NCI-H1694 (cell line): ENCODE measurements at places on chromosomes 5 and 9.

GRCh38 chr5:180343110-180343830 is 9.9 kb downstream of the GFPT2 start:
- no peak for DNase-seq

GRCh38 chr5:592158-592557 is 20.0 kb upstream of the CEP72 start:
- no peak for DNase-seq

DNA sequence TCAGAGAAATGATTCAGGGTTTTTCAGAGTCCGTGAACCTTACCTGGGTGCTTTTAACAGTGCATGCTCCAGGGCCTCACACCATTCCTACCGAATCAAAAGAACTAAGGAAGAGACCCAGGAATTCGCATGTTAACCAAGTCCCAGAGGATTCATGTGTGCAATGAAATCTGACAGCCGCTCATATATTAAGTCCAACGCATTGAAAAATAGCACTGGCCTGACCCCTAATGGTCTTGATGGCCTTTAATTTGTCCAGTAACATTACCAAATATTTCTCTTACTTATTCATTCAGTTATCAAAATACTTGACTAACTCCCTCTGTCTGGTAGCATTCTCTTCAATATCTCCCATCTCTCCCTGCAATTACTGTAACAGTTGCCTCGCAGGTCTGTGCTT is 55.0 kb upstream of the MARCHF11 start:
- no peak for DNase-seq

DNA sequence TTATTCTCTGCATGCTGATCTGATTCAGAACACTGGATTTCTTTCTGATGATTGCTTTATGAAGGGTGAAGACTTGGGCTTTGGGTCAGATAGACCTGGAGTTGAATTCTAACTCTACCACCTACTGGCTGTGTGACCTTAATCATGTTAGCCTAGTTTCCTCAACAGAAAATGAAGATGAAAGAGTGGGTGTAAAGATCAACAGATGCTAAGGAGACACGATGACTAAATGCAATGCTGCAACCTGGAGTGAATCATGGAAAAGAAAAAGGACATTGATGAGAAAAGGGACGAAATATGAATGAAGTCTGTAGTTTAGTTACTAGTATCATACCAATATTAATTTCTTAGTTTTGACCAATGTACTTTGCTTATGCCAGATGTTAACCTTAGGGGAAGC is 27.8 kb upstream of the DENND1A start:
- DNase-seq: no peak

DNA sequence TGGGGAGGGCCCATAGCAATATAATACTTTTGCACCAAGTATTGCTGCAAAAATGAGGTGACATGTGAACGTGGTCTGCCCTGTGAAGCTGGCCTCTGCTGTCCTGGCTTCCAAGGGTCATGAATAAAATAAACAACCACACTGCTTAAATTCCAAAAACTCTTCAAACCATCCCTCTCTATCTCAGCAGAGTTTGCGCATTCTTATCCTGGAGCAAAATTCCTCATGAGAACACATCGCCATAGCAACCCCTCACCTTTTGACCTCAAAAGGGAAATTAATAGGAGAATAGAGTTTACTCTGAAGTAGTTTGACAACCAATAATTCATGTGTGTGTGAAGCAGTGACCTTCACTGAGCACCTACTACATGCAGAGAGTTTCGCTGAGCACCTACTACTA is 342.9 kb downstream of the SPOCK1 start:
- no peak for DNase-seq

GRCh38 chr5:169302491-169303118 is 1.7 kb upstream of the SLIT3 start:
- DNase-seq: peak; percentile 68

DNA sequence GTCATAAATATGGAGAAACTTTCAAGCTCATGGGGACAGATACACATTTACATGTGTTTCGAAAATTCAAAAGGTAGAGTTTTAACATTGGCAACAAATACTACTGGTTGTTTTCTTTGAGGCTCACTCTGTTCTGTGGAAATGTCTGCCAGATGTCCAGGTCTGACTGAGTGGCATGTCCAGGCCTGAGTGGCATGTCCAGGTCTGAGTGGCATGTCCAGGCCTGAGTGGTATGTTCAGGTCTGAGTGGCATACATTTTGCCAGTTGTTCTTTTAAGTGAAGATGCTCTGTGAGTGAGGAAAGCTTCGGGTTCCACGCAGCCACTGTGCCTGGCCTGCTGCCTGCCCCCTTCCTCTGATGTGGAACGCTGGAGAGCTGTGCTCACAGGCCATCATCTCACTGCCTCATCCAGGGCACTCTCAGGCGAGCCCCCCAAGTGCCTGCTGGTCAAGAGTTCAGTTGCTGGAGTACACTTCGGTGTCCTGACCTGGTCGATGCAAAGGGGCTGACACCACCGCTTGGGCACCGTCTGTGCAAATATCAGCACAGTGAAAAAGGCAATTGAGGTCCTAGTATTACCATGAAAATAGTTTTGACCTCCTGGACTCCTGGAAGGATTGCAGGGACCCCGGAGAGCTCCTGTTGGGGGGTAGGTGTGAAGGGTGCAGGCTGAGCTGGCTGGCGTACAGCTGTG is 89.9 kb downstream of the EHMT1 start:
- no peak for DNase-seq

DNA sequence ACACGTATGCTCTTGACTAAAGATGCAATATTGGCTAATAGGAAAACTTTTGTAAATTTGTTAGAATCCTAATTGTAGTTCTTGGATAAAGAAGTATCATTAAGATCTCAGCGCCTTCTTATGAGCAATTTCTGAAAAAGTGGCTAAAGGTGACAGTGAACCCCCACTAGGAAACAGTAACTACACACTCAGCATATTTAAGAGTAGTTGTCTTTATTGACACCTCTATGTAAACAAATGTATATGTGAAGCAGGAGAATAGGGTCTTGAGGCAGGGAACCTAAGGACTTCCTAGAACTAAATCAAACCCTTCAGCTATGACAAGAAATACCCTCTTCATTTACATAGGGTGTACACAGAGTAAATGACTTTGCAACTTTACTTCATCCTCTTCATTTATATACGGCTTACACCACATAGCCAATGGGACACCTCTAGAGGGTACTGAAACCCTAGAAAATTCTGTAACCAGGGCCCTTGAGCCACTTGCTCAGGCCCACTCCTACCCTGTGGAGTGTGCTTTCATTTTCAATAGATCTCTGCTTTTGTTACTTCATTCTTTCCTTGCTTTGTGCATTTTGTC is 2.8 kb downstream of the NIPSNAP3A start:
- DNase-seq: no peak

DNA sequence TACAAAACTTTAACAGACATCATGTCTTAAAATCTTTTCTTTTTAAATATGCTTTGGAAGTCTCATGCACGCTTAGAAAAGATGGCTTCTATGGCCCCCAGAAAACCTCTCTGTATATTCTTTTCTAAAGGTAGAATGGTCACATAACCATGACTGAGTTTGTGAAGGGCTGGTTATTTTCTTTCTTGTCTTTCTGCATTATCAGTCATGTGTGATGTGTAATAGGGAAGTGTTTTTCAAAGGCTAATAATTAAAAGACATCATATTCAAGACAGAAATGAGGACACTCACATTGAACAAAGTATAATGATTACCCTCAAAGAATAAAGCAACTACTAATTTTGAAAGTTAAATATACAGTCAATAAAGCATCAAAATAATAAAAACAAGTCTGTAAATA is 253.4 kb downstream of the TRPM3 start:
- no peak for DNase-seq

DNA sequence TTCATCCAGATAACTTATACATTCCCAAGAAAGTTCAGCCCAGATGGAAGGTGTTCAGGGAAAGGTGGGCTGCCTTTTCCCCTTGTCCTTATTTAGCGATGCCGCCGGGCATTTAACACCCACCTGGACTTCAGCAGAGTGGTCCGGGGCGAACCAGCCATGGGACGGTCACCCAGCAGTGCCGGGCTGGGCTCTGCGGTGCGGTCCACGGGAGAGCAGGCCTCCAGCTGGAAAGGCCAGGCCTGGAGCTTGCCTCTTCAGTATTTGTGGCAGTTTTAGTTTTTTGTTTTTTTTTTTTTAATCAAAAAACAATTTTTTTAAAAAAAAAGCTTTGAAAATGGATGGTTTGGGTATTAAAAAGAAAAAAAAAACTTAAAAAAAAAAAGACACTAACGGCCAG is 4.0 kb upstream of the PHYHD1 start:
- DNase-seq: no peak

- peak; percentile 17 for DNase-seq
Measured at GRCh38 chr5:73218552-73219171, 45.7 kb downstream of the TMEM174 start.

GRCh38 chr5:173229382-173229959 is 5.5 kb downstream of the NKX2-5 start:
- no peak for DNase-seq

DNA sequence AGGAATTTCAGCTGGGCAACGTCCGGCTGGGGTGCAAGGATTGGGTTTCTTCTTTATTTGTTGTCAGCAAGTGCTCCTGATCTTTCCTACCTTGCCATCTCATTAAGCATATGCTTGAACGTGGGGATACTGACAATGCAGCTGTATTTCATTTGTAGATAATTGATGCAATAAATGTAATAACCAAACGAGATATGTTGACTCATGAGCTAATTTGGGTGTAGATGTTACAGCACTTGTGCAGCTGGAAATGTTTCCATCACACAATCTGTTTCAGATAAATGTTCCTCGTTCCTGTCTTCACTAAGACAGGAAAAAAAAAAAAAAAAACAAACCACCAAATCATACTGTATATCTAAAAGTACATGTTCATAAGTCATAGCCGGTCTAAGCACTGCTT is 123.8 kb downstream of the DMRT2 start:
- DNase-seq: no peak

DNA sequence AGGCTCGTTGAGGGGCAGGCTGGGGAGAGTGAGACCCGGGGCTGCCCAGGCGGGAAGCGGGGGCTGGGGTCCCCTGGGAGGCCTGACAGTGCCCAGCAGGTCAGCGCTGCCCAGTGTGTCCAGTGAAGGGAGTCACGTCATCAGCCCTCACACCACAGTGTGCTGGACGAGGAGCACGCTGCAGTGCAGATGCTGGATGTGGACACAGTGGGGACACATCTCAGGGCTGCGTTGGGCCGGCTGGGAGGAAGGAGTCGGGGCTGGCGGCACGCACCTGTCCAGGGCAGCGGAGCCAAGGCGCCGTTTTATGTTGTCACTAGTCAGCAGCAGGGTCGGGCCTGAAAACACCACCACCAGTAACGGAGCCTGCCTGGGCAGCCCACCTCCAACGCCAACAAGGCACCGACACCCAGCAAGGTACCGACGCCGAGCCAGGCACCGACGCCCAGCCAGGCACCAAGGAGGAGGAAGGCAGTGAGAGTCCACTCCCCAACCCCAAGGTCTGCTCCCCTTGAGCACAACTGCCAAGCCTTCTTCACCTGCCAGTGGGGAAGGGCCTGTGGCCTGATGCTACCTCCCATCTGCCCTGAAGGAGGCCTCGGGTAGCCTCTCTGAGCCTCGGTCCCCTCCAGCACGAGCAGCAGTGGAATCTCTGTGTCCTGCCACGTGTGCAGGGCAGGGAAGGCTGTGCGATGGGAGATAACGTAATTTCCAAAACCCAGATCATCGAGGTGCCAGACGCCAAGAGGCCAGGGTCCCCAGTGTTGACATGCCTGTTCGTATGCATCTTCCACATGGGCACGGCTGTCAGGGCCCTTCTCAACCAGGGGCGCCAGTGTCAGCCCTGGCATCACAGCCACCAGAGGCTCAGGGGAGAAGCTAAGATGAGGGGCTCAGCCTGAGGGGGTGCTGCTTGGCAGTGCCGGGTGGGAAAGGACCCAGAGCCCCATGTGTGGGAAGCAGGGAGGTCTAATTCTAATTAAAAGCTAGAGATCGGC is 21.9 kb upstream of the NSMF start:
- no peak for DNase-seq

- DNase-seq: no peak
Measured at GRCh38 chr9:113399646-113400200, 1.4 kb downstream of the ALAD start.

- DNase-seq: no peak
Measured at GRCh38 chr5:89628876-89629635, 746.1 kb upstream of the MEF2C start.

GRCh38 chr5:87361031-87361445 is 51.7 kb downstream of the CCNH start:
- no peak for DNase-seq

DNA sequence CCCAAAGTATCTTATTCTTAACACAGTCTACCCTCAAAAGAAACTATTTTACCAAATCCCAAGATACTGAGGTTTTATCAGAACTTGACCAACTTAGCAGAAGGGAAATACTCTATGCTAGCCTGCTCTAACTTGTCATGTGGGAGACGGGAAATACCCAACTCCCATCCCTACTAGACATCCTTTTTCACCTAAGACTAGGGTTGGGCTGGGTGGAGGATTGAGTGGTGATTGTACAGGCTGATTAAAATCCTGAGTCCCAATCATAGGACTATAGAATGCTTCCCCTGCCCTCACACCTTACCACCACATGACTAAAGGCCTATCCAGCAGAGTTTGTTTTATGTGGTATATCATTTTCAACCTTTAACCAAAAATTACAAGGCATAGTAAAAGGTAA is 786.5 kb downstream of the TAF11L14 start:
- DNase-seq: no peak

GRCh38 chr9:127090341-127090985 is 32.0 kb downstream of the ANGPTL2 start:
- no peak for DNase-seq

GRCh38 chr9:83986195-83986594 is 5.6 kb downstream of the RMI1 start:
- DNase-seq: no peak

- no peak for DNase-seq
Measured at GRCh38 chr5:143601917-143602333, 198.4 kb upstream of the NR3C1 start.
